ENCODE measurements at places on chromosomes 7 and 10. TPM values are rescaled to one million over a fixed set of nuclear protein-coding genes. Genes with fewer than 3 reads are reported as not detected.

DNA sequence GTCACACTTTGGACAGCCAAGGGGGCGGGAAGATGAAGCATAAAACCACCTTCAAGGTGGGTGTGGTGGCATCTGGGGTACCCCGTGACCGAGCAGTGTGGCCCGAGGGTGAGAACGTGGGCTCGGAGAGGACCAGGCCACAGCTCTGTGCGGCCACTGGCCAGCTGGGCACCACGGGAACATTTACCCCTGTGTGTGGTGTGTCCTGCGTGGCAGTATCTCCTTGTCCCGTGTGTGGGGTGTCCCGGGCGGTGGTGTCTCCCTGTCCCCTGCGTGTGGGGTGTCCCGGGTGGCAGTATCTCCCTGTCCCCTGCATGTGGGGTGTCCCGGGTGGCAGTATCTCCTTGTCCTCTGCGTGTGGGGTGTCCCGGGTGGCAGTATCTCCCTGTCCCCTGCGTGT, 570.3 kb downstream of the DNAJB6 start:
- DNase-seq = no peak

WNT2 gene
- polyA plus RNA-seq = 0.03 TPM

COL13A1 gene
- polyA plus RNA-seq = 0.35 TPM

SOSTDC1 gene
- polyA plus RNA-seq = not detected

DNA sequence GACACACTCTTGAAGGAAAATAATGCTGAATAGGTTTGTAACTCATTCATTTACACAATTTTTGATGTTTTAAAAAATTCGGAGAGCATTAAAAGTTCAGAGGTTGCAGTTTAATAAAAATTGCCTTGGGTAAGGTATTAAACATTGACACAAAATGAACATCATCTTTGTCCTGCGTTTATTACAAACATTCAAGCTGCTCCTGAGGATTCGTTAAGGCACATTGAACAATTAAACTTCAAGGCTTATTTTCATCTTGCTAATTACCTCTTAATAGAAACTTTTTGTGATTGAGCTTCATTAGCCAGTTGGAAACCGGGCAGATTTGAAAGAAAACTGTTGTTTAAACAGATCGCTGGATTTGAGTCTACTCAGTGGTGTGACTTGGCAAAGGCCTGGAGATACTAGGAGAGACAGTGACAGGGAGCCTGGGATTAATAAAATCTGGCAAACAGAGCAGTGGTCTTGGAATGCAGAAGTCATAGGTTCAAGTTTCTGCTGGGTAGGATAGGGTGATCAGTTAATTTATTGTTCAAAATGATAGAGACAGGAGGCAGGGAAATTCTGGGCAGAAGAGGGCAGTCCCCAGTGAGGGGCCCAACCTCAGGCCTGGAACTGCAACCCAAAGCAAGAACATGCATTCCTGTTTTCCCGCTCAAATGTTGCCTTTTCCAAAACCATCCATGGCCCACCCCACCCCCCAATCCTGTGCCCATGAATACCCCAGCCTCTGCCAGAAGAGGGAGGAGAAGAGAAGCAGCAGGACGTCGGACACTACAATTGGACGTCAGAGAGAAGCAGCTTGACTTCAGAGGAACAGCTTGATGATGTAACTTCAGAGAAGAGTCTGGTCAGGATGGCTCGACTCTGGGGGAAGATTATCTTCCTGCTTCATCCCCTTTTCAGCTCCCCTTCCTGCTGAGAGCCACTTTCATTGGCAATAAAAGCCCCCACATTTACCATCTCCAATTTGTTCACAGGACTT, 43.5 kb upstream of the SLC35G1 start:
- DNase-seq = no peak

- DNase-seq = peak; percentile 87
Measured at GRCh38 chr7:44565097-44565794, 8.5 kb downstream of the DDX56 start.

PON3 gene
- 0.43 TPM for polyA plus RNA-seq

ZNF273 gene
- polyA plus RNA-seq = 3.0 TPM

- no peak for DNase-seq
Measured at GRCh38 chr10:72564596-72564995, 61.3 kb downstream of the MICU1 start.

PPP1R17 gene
- not detected for polyA plus RNA-seq
